Suppressor macrophage treated with lipopolysaccharide for 1 hour (primary cell): ENCODE measurements at places on chromosomes 7 and 10.

DNA sequence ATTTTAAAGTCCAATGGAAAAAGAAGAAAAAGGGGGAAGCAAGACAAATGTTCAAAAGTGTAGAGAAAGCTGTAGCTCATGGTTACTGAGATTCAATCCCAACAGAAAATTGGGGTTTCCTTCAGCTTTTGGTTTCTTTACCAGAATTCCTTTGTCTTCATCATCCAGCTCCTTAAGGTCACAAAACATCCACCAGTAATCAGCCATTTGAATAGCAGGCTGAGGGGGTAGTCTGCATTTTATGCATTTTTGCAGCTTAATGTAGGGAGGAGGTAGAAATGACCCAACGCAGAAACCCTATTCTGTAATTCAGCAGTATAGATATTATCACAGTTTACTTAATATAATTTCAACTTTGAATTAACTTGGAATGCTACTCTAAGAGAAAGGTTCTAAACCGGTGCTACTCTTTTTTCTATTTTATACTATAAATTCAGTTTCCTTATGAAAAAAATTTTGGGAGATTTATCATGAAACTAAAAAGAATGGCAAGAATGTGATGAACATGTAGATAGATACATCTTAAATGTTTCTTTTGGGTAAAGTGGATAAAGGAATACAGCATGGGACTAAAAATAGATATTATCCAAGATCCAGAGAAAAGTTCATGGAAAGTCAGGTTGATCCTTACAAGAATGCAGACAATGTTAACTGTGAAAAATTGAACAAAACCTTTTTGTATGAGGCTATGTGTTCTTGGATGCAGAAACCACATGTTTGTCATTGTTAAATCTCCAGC, 596.9 kb downstream of the PHTF2 start:
- DNase-seq = no peak

DNA sequence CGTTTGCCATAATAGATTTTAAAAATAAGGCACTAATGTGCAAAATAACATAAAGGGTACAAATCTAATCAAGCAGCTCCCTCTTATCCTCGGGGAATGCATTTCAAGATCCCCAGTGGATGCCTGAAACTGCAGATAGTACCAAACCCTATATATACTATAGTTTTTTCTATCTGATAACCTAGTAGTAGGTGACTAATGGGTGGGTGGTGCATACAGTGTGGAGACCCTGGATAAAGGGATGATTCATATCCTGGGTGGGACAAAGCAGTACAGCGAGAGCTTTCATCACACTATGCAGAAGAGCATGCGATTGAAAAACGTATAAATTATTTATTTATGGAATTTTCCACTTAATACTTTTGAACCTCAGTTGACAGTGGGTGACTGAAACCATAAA, 464.5 kb downstream of the GRID1 start:
- DNase-seq = no peak

DNA sequence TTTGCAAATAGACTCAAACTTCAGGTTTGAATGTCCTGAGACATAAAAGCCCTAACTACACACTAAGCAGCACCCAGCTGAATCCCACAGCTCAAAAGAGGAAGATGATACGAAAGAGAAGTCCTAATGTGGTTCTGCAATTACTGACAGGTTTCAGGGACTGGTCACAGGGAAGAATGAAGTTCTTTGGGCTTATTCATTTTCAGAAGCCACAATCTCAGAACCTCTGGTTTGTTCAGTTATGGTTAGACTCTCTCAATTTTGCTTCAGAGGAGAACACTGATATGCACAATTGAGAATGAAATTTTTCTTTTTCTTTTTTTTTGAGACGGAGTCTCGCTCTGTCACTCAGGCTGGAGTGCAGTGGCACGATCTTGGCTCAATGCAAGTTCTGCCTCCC, 94.6 kb upstream of the FAM180A start:
- peak; percentile 21 for DNase-seq

- no peak for DNase-seq
Observed at GRCh38 chr10:53209944-53210611, 437.5 kb upstream of the MBL2 start.

- DNase-seq = no peak
Observed at GRCh38 chr10:78002541-78003288, 26.6 kb downstream of the POLR3A start.

DNA sequence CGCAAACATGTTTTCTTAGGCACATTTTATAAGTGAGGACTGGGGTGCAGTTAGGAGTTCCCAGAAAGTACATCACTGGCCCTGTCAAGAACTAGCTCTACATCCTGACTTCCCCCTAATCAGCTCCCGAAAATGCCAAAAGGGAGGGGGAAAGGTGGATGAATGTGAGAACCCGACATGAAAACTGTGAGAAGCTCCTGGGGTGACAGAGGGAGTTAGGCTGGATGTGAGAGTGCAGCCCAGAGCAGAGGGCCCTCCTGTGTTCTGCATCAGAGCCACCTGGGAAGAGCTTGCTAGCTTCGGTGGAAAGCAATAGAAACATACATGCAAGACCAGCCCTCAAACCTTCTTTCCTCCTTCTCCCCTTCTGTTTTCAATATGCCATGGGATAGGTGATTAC, 30.5 kb upstream of the SEM1 start:
- no peak for DNase-seq

DNA sequence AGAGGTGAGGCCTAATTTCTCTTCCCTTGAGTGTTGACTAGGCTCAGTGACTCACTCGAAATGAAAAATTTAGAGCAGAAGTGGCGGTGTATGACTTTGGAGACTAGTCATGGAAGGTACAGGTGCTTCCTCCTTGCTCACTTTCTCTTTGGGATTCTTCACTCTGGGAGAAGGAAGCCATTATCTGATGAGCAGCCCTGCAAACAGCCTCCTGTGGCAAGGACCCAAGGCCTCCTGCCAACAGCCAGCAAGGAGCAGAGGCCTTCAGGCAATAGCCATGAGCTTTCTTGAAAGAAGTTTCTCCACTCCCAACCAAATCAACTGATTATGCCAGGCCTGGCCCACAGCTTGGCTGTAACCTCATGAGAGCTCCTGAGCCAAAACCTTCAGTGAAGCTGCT, 369.6 kb upstream of the VWC2 start:
- DNase-seq = no peak

GRCh38 chr10:14652067-14652466, 122.6 kb downstream of the FAM107B start:
- DNase-seq = no peak

- DNase-seq = peak; percentile 31
Observed at GRCh38 chr10:19811540-19811939, 4.7 kb upstream of the PLXDC2 start.

DNA sequence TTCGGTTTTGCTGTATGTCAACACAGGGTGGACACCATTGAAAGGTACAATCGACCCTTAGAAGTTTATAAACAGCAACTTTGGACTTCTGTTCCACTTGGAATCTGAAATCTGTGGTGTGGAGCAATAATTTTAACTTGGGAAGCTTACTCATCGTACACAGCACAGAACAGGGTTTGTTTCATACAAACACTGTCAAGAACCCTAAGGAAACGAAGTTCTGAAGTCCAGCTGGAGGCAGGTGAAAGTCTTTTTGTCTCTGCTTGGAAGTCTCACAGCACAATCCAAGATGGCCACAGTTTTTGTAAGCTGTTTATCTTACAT, 31.5 kb downstream of the NMT2 start:
- DNase-seq = no peak

DNA sequence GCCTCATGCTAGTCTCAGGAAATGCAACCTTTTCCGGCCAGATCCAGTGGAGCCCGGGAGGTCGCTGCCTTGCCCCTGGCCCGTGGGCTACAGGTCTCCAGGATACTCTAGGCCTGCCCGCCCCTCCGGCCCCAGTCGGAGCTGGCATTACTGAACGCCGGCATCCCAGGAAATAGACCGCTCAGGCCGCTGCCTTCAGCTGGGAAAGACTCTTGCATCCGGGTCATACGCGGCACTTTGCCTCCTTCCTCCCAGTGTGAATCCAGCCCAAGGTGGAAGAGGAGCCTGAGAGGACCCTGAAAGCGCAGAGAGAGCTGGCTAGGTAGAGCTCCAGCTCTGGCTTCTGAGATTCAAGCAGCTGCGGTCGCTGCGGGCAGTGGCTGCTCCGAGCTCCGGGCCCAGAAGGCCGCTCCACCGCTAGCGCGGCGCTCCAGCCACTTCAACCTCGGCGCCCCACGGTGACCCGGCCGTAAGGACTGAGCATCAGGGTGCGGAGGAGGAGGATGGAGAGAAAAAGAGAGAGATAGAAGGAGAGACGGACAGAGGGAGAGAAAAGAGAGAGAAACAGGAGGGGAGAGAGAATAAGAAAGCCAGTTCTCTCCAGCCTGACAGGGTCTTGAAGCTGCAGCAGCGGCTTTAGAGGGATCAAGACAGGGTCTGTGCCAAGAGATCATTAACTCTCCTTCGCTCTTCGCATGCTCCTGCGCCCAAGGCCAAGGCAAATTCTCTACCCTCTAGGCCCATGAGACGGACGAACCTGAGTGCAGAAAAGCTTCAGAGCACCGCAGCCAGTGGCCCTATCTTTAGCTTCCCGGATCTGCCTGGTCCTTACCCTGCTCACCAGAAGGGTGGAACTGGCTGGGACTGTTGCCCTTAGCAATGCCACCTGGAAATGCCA, 1.8 kb upstream of the HOXA10 start:
- no peak for DNase-seq

GRCh38 chr10:127523476-127523875, 25.6 kb upstream of the NPS start:
- DNase-seq = no peak

DNA sequence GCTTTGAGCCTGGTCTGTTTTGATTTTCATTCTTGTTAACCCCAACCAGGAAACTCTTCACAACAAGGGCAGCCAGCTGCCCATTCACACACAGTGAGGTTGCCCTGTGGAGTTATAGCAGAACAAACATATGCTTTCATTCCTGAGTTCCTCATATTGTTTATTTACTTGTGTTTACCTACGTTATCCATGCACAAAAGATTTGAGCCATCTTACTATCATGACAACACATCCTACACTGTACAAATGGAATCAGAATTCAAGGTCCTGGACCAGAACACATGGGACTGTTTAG, 21.7 kb upstream of the BMPER start:
- DNase-seq = no peak
